ENCODE measurements at places on chromosomes 7 and 10.

- DNase-seq, result no peak
These were observed 382.2 kb upstream of the NRP1 start for GRCh38 chr10:33716501-33717267.

DNA sequence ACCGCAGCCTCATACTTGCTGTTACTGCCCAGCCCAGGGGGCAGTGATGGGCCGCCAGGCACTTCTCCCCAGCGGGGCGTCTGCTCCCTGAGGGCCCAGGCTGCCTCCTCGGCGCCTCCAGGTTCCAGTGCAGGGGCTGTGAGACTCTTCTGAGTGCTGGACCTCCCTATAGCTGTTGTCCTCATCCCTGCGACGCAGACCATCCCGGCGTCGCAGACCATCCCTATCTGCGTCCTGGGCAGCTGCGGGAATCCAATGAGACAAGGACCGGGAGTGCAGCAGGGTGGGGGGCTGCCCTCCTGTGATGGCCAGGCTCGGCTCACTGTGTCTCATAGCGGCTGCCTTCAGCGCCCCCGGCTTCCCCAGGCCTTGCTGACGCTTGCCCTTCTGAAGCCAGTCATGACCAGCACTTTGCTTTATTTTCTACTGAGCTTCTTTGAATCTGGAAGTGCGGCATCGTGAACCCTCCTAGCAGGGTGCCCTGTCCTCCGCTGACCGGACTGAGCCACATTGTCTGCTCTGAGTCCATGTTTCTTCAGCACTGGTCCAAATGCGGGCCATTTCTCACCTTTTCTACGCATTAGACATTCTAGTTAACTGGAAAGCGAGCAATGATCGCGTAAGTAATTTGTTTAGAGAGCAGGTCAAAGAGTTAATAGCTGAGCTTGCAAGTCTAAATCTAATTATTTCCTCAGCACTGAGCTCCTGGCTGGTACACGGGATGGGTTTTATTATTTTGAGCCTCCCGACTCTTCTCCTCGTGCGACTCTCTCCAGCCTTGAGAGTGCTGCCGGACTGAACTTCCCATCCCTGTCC is 339.5 kb downstream of the WDR37 start:
- DNase-seq, result no peak

GRCh38 chr7:148142660-148143248 is 447.8 kb upstream of the C7orf33 start:
- DNase-seq, result peak; percentile 13

GRCh38 chr10:88680958-88681357 is 16.7 kb downstream of the LIPF start:
- DNase-seq, result no peak

DNA sequence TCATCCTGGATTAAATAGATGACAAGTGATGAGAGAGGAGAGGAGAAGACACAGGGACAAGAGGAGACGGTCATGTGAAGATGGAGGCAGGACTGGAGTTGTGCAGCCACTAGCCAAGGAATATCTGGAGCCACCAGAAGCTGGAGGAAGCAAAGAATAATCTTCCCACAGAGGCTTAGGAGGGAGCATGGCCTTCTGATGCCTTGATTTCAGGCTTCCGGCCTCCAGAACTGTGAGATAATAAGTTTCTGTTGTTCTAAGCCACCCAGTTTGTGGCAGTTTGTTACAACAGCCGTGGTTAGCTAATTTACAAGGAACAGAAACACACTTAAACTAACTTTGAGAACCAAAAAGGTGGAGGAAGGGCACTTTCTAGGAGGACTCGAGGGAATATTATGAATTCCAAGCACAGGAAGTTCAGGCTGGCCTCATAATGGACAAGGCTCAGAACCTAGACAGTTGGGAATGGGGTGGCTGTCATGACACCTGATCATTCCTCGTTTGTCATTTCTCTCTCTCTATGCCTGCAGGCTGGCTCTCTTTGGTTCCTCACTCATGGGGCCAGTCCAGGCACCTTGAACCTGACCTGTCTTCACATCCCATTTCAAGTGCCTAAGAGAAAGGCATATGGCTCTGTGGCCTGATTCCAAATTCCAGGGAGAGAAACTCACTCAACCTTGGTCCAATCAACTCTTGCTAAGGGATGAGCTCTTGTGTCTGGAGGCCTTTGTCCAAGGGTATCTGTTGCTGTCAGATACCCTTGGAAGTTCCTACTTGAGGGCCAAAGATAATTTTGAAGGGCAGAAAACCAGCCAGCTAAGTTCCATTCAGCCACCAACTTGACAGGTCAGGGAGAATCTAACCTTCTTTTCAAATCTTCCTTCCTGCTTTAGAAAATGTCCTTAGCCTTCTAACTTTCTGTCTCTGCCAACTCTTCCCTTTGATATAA is 33.5 kb upstream of the PDZD8 start:
- DNase-seq, result no peak

DNA sequence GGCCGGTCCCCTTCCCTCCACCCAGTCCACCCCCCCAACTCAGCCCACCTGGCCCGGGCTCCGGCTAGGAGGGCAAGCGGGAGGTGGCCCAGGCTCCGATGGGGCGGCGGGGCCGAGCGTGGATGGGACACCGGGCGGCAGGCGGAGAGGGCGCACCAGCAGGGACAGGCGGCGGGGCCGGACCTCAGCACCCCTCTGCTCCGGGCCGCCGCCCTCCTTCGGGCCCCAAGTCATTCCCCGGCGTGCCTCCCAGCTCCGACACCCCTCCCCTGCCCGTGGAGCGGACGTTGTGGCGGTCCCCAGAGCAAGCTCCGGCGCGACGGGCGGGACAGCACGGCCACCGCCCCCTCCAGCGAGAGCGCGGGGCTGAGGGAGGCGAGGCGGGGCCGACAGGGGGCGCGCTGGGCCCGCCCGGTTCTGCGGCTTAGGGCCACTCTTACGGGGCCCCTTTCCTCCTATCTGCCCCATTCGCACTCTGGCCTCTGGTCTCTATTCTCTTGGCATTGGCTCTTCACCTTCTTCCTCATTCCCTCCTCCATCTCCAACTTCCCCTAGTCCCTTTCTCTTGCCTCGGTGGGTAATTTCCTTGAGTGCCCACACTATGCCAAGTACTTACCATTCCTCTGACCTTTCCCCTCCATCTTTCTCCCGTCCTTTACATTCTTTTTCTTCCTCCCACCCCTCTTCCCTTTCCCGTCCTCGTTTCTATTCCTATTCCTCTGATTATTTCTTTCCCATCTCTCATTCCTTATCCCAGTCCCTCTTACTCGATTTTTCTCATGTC is 701 bp upstream of the GBX1 start:
- DNase-seq, result no peak

DNA sequence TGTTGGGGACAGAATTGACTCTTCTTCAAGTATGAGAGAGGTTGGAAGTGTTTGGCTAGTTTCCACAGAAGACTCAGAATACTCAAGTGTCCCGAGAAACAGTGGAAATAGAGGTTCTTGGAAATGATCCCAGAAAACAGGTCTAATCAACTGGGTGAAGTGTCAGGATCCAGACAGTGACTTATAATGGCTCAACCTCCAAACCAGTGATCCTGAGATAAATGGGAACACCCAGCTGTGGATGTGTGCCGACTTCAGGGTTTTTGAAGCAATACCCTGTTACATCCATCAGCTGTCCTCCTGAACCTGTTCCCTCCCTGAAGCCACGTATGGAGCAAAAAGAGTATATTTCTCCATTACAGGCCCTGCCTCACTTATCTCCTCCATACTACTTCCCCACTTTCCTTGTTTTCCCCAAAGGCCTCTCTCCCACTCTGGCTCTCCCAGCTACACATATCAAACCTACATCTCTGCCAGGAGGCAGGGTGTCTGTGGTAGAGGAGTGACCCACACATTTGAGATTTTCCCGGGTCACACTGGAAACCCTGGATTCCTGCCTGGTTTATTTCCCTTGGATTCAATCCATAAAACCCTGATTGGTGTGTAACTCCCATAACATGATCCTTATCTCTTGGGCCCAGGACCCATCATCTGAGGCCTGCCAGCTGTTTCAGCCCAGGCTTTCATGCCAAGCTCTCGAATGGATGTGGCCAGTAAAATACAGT is 17.6 kb upstream of the ELOVL3 start:
- peak; percentile 65 for DNase-seq

GRCh38 chr10:14586901-14587300 is 187.8 kb downstream of the FAM107B start:
- no peak for DNase-seq

- no peak for DNase-seq
These were observed 242.0 kb downstream of the AUTS2 start for GRCh38 chr7:69840248-69840647.

DNA sequence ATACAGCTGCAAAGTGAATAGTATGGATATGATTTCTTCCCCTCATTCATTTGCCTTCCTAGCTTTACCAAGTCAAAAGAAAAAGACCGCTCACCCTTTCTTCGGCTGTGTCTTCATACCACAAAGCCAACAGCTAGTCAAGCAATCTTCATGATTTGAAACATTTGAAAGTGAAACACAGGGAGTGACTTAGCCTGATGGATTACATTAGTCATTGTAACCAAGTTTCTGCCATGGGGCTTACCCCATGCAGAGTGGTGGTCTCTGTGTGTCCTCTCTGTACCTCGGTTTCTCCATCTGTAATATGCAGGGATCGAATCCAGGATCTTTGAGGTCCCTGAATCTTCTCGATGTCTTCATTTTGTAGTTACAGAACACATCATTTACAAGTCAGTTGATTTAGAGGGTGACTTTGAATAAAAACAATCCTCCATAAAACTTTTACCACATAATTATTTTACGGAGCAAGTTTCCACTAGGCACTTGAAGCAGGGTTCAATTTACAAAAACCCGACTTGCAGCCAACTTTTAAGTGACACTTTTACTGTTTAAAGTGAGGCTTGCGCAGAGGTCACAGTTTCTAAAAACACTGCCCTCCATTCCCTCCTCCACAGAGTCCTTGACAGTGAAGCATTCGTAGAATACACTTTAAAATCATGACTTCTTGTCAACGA is 2.2 kb upstream of the LGI1 start:
- no peak for DNase-seq

DNA sequence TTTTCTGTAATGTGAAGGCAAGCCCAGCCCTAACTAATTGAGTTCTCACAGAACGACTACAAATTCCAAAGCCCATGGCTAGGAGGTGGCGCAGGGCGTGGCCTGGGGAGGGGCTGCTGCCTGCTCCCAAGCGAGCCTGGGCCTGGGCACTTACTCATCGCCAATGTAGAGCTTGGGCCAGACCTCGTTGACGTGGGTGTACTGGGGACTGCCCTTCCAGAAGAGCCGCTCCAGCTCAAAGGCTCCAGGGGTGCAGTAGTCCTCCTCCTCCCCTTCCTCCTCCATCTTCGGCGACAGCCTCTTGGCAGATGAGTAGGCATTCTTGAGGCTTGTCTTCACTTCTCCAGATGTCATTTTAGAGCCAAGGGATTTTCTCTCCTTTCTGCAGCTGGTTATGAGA is 53.3 kb upstream of the SAMD8 start:
- no peak for DNase-seq

DNA sequence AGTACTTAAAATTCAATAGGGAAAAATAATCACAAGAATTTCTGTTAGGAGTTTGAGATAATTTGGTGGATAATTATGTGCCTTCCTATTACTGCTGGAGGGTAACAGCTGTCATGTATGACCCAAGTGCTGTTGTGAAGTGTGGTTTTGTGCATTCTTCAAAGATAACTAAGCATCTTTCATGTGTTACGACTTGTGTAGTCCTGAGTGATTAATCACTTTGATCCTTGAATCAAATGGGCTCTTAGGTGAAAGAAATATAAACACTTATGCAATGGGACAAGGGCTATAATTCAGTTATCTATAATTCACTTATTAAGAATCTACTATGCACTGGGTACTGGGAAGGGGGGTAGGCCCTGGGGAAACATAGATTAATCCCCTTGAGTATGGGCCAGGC is 89.0 kb downstream of the CH25H start:
- peak; percentile 76 for DNase-seq

- DNase-seq, result peak; percentile 84
These were observed 809 bp downstream of the C10orf143 start for GRCh38 chr10:130109796-130110245.

- peak; percentile 53 for DNase-seq
These were observed 737 bp downstream of the ZMIZ1 start for GRCh38 chr10:79069325-79070080.

DNA sequence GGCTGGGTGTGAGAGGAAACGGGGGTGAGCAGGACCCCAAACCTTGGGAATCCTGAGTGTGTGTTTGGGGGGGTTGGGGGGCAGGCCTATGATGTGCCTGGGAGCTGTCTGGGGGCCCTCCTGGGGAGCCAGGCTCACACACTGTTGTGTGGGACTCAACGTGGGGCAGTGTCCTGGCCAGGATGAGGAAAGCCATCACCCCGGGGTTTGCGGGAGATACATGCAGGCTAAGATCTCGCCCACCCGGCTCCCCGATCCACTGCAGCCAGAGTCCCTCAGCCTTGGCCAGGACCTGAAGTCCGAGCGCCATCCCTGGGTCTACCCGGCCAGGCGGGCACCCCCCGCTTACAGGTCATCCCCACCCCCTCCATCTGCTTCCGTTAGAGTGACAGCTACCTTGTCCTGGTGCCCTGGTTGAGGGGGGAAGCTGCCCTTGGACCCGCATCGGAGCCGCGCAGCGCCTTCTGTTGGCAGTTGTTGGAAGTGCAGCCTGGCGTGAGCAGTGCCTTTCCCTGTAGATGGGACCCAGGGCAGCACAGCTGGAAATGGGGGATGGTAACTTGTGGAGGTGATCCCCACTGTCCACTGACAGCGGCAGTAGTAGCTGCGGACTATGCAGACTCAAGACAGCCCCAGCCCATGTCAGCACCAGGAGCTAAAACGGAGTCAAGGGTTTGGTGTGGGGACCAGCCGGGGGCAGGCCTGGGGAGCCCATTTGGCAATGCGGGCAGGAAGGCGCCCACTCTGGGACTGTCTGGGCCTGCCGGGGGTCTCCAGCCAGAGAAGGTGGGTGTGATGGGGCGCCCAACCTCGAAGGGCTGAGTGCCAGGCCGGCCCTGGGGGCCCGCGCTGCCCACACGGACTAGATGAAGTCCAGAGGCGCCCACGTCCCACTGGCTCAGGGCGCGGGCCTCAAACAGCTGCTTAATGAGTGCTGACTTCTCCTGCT is 885.6 kb upstream of the ZNF722 start:
- no peak for DNase-seq
